ENCODE measurements at places on chromosomes 5 and 9.

GRCh38 chr5:159953609-159954008, 37.3 kb downstream of the ADRA1B start:
- no peak for DNase-seq

- no peak for DNase-seq
Observed at GRCh38 chr5:24539613-24540012, 105.2 kb downstream of the CDH10 start.

- DNase-seq = no peak
Observed at GRCh38 chr9:69460012-69460411, 135.0 kb downstream of the ENTREP1 start.

DNA sequence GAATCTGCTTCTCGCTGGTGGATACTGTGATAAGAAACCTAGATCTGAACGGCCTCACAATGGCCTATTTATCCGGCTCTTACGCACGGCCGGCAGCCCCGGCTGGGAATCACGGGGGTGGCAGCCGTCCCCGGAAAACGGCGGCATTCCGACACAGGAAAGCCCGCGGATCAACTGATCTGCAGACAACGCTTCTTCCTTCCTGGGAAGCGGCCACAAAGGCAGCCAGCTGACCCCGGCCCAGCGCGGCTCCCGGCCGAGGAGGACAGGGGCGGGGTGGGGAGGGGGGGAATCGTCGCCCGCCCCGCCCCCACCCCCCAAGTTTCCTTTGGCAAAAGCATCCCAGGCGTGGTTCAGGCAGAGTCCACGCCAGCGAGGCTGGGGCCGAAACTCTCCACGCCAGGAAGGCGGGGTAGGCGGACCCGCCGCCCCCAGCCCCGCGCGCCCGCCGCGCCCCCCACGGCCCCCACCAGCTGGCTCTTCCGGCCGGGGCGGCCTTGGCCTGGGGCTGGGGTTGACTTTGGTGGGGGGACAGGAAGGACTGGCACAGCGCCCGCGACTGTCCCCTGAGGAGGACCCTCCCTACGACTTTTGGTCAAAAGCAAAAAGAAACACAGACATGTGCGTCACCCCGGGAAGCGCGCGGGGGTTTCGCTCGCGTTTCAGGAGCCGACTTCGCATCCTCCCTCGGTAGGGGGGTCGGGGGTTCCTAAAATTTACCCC, 247.7 kb upstream of the ANKRD55 start:
- DNase-seq = no peak

DNA sequence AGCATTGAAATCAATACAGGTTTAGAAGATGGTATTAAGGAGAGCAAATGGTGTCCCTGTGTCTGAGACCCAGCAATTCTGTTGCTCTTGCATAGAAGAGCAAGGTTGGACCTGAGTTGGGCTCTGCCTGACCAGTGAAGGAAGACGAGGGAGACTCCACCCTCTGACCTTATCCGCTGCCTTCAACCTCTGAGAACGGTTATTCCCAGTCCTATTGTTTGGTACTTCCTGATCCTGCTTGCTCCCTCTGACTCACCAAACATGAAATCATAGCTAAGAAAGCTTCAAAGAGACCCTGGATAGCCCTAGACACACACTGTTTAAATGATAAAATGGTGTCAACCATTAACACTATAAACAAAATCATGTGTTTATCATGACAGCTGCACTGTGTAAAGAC, 218.5 kb downstream of the PLK2 start:
- no peak for DNase-seq

DNA sequence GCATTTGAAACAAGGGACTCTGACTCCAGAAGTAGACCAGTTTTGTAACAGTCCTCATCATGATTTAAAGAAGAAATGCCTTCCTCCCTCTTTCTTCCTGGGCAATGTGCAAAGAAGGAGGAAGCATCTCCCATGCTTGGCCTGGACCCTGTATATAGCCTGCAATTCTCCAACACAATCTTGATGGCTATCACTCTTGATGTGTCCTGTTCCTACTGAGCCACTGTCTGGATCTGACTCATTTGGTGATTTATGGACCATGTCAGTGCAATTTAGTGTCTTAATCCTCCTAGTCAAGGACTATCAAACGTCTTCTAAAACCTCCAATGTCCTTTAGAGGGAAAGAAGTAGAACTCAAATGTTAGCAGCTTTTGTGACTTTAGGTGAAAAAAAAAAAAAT, 697.3 kb downstream of the TLR4 start:
- DNase-seq = no peak

Data from NCI-H1092 (cell line).